Activated CD4-positive, alpha-beta T cell treated with anti-CD3 and anti-CD28 coated beads for 1 hour (primary cell): ENCODE measurements at places on chromosomes 7 and 10.

DNA sequence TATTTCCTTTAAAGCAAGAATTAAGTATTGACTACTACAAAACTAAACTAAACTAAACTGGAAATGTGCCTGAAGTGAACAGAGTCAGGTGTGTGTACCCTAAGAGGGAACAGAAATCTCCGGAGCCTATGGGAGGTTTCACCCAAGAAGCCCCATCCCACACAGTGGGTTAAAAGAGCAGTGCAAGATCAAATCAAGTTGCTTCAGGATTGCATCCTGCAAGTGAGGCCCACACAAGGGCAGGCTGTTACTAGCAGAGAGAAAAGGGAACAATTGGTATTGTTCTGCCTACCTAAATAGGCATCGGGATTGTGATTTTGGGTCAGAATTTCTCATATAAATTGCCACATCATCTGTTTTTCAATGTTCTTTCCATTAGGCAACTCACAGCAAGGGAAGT, 113.3 kb upstream of the CDC14C start:
- no peak for DNase-seq

- DNase-seq = no peak
Measured at GRCh38 chr7:84021292-84021908, 173.2 kb downstream of the SEMA3A start.

DNA sequence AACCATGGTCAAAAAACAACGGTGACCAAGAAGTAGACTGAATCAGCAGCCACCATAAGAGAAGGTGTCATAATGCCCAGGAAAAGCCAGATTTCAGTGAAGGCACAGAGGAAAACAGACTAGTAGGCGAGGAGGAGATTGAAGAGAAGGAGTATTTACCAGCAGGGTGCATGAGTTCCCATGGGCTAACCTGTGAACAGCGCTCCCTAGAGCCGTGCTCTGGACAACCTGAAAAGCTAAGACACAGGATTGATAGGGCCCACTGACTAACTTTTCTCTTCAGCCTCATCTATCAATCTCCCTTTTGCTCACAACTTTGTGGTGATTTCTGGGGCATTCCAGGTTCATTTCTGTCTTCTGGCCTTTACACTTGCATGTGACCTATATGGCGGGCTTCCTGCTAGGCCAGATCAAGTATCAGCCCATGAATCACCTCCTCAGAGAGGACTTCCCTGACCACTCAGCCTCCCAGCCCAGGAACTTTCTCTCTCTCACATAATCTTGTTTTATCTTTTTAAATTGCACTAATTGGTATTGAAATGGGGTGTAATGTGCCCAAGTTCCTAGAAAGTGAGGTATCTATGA, 12.8 kb downstream of the ANKRD22 start:
- DNase-seq = no peak

DNA sequence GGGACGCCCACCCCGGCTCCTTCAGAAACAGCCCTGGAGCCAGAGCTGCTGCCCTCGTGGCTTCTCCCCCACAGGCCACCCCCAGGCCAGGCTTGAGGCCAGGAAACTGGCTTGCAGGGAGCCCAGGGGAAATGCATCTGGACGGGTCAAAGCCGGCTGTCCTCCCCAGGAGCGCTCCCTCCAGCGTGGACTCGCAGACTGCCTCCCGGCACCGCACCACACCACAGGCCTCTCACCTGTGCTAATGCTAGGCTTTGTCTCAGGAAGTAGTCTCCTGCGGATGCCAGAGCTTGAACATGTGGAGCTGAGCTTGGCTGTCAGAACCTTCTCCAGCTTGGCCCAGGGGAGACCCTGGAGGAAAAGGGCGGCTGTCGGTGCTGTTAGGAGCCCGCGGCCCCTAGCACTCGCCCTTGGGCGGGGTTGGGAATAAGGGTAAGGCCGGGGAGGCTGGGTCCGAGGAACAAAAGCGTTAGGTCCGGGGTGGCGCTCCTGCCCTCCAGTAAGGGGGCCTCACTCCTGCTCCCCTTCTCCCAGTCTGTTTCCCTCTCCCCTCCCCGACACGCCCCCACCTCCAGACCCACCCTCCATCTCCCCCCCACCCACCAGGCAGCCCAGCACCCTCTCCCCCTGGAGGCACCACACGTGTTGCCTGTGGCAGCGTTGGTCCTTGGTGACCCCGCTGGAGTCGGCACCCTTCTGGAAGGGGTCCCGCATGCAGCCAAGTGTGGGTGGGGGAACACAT, 21.6 kb upstream of the DRGX start:
- DNase-seq = no peak

- DNase-seq = no peak
Measured at GRCh38 chr10:19638896-19639233, 177.4 kb upstream of the PLXDC2 start.

DNA sequence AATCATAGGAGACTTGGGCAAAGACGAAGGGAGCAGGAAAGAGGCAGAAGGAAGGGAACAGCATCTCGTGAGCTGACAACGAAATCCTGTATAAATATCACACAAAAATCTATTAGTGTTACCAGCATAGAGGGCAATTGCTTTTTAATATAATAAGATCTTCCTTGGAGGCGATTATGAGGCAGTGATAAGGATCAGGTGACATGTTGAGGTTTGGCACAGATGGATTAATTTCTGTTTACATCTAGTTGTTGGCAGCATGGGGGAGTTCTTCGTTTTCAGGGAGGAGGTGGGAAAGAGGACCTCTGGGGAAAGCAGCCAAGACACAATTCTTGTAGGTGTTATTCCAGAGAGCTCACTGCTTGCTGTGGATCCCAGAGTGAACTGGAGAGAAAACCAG, 163.8 kb downstream of the PLXNA4 start:
- DNase-seq = no peak
